ENCODE measurements at places on chromosomes 2 and 18.

- no peak for DNase-seq
Observed at GRCh38 chr2:112644933-112645309, 818 bp upstream of the SLC20A1 start.

DNA sequence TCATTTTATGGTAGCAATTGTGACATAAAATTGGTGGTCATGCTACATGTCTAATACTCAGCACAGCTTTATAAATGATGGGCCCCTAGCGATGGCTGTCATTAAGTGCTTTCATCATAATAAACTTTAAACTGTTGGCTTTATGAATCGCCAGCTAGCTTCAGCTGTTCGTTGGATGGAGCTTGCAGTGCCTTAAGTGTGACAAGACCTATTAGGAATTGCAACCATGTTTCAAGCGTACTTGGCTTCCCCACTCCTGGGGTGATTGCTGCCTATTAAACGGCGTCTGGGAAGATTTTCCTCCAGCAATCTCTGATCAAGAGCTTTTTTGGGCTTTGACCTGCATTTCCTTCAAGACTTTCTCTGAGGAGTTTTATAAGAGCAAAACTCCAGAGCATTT is 164.5 kb upstream of the SIX3 start:
- no peak for DNase-seq

DNA sequence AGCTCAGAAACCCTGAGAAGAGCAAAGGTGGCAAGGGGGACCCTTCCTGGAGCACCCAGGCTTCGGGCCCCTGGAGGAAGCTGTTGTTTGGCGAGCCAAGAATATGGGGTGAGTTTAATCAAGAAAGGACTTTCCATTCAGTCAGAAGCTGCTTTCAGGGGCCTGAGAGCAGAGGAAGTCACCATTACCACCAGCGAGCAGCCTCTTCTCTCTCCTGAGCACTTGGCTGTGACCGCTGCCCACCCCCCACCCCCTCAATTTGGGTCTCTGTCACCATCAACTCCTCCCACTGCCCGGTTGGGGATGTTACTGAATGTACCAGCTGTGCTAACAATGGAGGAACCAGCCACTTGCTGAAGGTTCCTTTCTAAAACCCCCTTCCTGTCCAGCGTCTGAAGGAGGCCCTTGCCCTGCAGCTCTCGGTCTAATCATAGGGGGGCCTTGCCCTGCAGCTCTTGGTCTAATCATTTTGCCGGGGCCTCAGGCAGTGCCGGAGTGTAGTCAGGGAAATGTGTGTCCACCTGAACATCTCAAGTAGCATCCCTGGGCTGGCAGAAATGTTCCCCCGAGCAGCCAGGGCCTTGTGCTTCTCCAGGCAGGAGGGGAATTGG is 943 bp downstream of the INPP5D start:
- DNase-seq = no peak

DNA sequence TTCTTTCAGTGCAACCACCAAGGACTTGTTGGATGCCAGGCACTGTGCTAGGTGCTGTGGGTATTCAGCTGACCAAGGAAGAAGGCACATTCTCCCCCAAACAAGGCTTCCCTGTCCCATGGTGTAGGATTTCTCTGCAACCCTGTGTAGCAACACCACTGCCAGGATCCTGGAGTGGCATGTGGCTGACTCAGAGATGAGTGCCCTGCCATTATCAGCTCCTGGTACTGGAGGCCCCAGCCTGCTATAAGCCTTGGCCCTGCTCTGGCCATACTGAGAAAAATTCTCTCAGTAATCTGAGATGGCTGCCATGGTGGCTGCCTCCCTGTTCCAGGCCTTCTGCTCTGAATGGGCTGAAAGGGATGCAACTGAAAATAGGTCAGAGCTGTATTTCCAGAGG is 4.3 kb downstream of the SMYD5 start:
- no peak for DNase-seq

DNA sequence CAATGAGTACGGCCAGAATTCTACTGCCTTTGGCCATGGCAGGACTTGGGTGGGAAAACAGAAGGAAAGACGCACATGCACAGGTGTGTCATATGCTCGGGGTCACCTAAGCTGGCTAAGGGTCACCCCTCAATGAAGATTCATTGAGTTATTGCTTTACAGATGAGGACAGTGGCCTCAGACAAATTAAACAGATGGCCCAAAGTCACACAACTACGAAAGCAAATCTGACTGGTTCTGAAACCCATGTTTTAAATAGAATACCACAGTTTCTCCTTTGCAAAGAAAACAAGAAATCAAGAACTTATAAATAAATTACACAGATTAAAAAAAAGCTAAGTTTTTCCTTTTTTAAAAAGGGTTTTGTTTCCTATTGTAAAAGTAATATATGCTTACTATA is 70.5 kb downstream of the ID2 start:
- DNase-seq = no peak

- DNase-seq = no peak
Observed at GRCh38 chr2:218873359-218874194, 7.1 kb upstream of the WNT10A start.

GRCh38 chr2:72180351-72180750 is 32.7 kb upstream of the CYP26B1 start:
- no peak for DNase-seq

- DNase-seq = no peak
Observed at GRCh38 chr2:84055816-84056215, 403.3 kb downstream of the SUCLG1 start.

- DNase-seq = no peak
Observed at GRCh38 chr2:62472312-62472711, 33.7 kb downstream of the TMEM17 start.

DNA sequence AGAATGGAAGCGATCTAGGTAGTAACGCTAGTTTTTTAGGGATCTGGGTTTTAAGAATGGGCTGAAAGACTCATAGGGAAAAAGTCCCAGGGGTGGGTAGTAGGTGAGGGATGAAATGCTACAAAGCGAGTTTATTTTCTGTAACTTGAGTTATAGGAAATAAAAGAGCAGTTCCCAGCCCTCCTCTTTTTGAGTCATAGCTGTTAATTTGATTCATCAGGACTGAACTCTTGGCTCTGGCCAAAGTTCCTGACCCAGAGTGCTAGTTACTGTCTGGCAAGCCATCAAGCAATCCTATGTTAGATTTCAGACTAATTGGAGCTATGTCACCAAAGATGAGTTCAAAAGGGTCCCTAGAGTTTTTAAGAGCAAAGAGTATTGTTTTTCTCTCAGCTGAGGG is 17.4 kb upstream of the NOSTRIN start:
- no peak for DNase-seq
